ENCODE measurements at places on chromosomes 6 and 20. TPM values are rescaled to one million over a fixed set of nuclear protein-coding genes. Genes with fewer than 3 reads are reported as not detected.
A peak's percentile ranks its signal among the peaks of the same experiment; 100 is the strongest.

- DNase-seq, result peak; percentile 15
Observed at GRCh38 chr6:136365776-136366354, 76.2 kb upstream of the BCLAF1 start.

DNA sequence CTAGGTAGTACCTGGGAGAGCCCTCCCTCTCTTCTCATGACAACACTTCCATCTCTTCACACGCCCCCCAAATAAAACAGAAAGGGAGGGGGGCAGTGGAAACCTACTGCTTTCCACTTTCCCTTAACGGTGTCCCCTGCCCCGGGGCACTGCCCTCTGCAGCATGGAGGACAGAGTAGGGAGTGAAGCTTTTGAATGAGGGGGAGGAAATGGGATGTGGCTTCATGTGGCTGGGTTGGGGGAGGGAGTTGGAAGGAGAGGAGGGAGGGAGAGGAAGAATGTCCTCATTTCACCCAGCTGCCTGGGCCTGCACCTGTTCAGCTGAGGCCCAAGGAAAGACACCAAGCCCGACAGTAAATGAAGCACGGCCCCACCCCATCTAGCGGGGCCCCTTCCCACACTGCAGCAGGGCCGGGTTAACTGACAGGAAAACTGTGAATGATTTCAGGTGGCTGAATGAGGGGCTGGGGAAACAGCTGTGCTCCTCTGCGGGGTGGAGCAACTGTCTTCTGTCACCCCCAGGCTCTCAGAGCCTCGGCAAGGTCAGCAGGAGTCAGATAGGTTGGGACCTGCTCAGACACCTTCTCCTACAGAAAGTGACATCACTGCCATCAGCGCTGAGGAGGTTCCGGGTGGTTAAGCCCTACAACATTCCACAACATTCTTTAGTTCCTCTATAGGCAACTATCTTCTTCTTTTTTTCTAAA is 40.0 kb upstream of the TAF8 start:
- DNase-seq, result peak; percentile 53

GRCh38 chr6:69232496-69232895 is 564.3 kb downstream of the LMBRD1 start:
- DNase-seq, result no peak

DNA sequence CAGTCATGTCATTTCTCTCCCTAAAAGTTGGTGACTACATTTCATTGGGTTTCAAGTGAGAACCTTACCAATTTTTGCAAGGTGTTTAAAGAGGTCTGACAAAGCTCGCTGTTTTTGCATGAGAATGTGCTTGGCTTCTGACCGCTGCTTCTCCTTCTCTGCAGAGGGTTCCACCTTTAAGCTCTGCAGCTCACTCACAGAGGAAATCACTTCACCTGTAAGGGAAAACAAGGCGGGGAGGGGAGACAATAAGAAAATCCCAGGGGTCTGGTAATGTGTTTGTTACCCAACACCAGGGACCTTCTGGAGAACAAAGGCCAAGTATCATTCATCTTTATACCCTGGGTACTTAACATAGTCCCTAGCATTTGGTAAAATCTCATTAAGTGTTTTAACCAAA is 40.0 kb upstream of the LYRM2 start:
- DNase-seq, result no peak

DNA sequence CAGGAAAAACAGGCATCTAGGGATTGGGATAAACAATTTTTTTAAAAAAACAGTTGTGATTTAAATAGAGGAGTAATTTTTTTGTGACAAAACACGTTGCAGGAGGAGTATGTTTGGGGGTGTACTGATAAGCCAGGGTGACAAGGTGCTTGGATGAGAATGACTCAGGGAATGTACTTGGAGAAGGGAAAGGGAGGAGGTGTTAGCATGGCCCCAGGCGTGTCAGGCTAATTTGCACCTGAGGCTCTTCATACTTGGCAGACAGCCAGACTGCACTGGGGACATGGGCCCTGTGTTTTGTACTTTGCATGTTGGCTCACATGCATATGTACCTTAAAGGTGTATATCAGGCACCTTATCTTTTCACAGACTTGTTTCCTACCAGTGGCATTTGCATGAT is 22.8 kb downstream of the PANK2 start:
- no peak for DNase-seq

HM13 gene
- total RNA-seq, result 137 TPM

DNA sequence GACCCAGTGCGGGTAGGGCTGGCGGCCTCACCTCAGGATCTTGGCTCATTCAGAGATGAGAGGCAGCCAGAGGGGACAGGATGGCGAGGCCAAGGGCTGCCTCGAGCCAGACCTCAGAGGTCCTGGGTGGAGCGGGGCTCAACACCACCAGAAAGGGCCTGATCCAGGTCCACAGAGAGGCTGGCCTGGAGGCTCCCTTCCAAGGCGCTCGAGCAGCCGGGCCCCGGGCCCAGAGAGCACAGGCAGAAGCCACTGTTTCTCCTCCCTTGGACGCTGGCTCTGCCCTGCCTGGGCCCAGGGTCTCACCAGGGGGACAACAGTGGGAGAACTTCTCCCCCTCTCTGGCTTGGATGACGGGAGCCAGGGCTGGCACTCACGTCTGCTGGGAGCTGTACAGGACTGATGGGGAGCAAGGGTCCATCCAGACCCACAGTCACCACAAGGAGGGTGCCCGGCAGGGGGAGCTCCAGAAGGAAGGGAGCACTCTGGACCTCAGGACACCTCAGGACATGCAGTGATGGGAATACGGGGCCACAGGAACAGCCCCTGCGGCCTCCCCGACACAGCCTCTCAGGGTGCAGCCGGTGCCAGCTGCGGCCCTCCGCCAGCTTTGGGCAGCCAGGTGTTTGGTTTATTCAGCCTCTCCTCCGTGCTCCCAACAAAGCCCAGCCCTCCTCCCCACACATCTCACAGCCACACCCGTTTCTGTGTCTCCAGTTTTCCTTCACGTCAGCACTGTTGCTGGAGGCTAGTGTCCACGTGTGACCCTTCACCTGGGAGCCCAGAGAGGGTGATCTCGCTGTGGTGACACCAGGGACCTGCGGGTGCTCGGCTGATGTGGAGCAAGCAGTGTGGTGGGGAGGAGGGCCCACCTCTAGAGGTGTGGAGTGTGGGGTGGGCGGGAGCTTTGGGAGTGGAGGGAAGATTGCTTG is 8.7 kb downstream of the RPS21 start:
- DNase-seq, result no peak

DNA sequence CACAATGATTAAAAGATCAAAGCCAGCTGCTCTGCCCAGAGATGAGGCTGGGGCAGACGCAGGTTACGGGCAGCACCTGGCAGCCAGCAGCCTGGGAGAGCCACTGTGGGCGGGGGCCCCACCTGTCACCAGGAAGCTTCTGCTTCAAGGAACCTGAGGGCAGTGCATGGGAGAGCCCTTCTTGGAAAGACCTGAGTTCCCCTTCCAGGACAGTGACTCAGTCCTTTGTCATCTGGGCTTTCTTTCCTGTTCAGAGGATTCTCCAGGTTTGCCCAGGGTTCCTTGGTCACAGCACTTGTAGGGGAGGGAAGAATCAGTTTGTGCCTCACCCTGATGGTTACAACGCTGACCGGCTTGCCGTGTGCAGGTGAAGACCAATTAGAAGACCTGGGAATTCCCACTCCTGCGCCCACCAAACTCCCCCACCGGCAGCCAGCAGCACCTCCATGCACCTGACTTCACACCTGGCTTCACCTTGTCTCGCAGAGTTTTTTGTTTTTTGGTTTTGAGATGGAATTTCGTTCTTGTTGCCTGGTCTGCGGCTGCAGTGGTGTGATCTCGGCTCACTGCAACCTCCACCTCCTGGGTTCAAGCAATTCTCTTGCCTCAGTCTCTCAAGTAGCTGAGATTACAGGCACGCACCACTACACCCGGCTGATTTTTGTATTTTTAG is 2.0 kb downstream of the ZBP1 start:
- peak; percentile 57 for DNase-seq

DNA sequence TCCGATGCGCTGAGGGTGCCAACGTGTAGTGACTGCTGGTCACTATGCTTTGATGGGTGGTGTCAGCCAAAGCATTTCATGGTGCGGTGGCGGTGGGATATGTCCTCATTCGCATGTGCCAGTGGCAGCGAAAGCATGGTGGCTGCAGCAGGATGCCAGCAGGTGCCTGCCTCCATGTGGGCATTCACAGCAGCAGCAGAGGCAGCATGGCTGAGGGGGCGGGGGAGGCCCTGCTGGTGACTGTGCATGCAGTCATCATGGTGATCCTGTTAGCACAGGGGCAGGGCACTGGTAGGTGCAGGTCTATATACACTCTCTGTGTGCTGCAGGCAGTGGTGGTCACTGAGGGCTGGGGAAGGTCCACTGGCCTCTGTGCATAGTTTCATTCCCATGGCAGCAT is 22.0 kb downstream of the FIG4 start:
- DNase-seq, result no peak

- DNase-seq, result peak; percentile 71
Observed at GRCh38 chr20:25090492-25091429, 8.8 kb upstream of the VSX1 start.

TMEM14B gene
- 112 TPM for total RNA-seq

GRCh38 chr20:47758517-47759450 is 26.5 kb downstream of the SULF2 start:
- DNase-seq, result no peak

FKBP5 gene
- 110 TPM for total RNA-seq

DNA sequence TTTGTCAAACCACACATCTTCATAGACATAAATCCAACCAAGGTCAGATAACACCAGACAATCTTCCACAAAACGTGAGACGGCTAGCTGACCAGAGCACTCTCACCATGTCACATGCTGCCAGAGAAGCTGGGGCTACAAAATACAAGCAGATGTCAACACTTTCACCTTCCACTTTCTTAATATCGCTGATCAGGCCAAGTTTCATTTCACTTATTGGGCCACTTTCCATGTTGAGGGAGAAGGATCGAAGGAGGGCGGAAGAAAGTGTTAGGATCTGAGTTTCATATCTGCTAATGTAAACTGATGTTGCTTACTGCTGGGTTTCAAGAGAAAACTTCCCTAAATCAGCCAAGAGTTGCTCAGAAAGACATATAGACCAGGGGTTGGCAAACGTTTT is 177.0 kb upstream of the PRDM1 start:
- no peak for DNase-seq

PTCRA gene
- not detected for total RNA-seq

HS3ST5 gene
- not detected for total RNA-seq

SOX18 gene
- not detected for total RNA-seq

- no peak for DNase-seq
Observed at GRCh38 chr6:36000451-36000850, 24.0 kb downstream of the SLC26A8 start.

GRCh38 chr20:3494218-3494617 is 23.4 kb downstream of the ATRN start:
- DNase-seq, result no peak

OR2H2 gene
- not detected for total RNA-seq

DNA sequence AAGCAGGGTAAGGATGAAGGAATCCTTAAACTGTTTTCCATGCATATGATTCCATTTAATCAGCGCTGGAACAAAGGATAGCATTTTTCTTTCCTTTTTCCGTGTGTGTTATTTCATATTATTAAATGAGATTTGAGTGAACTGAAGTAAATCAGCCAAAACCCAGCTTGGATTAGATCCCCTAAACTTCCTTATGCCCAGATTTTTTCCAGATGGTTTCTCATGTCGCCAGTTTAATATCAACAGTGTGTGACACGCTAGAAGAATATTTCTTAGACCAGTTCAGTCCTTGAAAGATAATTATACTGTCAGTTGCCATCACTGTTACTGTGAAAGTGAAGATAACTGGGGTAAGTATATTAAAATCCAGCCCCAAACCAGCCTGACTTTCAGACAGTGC is 1009.4 kb downstream of the KIF16B start:
- no peak for DNase-seq

- peak; percentile 93 for DNase-seq
Observed at GRCh38 chr6:87322304-87323212, at the start of gene SMIM8. TSS of gene SMIM8 (plus strand) at chr6:87322588. CDS start at chr6:87337032, 14,444 bp downstream.

CDS2 gene
- 37.5 TPM for total RNA-seq

- no peak for DNase-seq
Observed at GRCh38 chr6:71810880-71811279, 75.5 kb upstream of the RIMS1 start.

IL17F gene
- not detected for total RNA-seq

DNA sequence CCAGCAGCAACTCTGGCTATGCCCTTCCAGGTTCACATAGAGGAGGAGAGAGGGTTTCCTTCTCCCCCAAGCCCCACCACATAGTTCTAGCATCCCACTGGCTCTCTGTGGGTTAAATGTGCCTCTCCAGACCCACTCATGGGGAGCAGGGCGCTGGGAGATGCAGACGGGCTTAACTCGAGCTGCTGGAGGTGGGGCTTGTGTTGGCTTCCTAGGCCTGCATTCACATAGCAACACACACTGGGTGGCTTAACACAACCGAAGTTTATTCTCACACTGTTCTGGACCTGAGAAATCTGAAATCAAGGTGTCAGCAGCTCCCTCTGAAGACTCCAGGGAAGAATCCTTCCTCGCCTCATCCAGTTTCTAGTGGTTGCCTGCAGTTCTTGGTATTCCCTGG is 33.6 kb downstream of the SLC2A10 start:
- no peak for DNase-seq

PSORS1C1 gene
- total RNA-seq, result 0.19 TPM

DSP gene
- total RNA-seq, result 0.16 TPM

ERVFRD-1 gene
- total RNA-seq, result not detected

SYCP2 gene
- 3.2 TPM for total RNA-seq
